ENCODE measurements at places on chromosomes 3 and 15. TPM values are rescaled to one million over a fixed set of nuclear protein-coding genes. Genes with fewer than 3 reads are reported as not detected.
A peak's percentile ranks its signal among the peaks of the same experiment; 100 is the strongest.

DNA sequence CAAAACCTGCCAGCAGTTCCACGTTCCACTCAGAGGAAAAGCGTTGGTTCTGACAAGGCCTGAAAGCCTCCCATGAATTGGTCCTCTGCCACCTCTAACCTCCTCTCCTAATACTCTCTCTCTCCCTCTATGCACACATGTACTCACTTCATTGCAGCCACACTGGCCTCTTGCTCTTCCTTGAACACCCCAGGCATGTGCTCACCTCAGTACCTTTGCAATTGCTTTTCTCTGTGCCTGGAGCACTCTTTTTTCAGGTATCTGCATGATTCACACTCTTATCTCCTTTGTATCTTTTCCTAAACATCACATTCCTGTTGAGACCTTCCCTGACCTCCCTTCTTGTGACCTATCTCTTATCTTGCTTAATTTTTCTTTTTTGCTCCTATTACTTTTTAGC lies 178.2 kb upstream of the FEZF2 start:
- no peak overlapping the region for H3K4me3 ChIP-seq
- no peaks in the 10 kb centered on the region for H3K27me3 ChIP-seq
- no peaks in the 10 kb centered on the region for H3K36me3 ChIP-seq
- no peaks in the 10 kb centered on the region for H3K4me1 ChIP-seq
- no peak overlapping the region for H3K27ac ChIP-seq

DNA sequence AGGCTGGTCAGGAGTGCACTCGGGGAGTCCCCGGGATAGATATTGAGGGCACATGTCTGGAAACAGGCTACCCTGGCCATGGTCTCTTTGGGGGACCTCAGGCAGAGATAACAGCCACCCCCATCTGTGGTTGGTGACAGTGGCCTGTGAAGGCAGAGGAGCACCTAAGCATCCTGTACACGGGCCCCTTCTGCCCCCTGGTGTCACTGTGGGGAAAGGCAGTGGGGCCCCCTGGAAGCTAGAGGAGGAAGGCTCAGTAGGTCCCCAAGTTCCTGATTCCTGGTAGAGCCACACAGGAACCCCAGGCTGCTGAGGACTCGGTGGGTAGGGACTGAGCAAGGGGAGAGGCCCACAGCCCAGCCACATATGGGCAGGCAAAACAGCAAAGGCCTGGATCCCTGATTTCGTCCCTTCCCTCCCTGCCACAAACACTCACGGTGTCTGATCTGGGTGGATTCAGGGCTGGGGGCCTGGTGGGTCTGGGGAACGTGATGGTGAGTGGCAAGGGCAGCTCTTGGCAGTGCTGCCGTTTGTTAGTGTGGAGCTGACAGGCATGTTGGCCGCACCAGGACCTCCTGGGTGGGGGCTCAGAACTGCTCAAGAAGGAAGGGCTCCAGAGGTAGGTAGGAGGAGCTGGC lies 14.1 kb upstream of the CXCR6 start:
- no peaks in the 10 kb centered on the region for H3K4me1 ChIP-seq
- DNase-seq: no peak
- peaks cover 48% of the 10 kb centered on the region for H3K36me3 ChIP-seq

GRCh38 chr3:119257654-119258410 lies 17.2 kb upstream of the B4GALT4 start:
- H3K4me3 ChIP-seq: no peak overlapping the region
- H3K4me1 ChIP-seq: no peaks in the 10 kb centered on the region
- no peaks in the 10 kb centered on the region for H3K36me3 ChIP-seq

- H3K36me3 ChIP-seq: no peaks in the 10 kb centered on the region
- no peaks in the 10 kb centered on the region for H3K4me1 ChIP-seq
- H3K27ac ChIP-seq: no peak overlapping the region
- DNase-seq: no peak
- peaks cover 16% of the 10 kb centered on the region for H3K27me3 ChIP-seq
- H3K4me3 ChIP-seq: no peak overlapping the region
Observed at GRCh38 chr15:80777826-80778620, 1.1 kb upstream of the CEMIP start.

DNA sequence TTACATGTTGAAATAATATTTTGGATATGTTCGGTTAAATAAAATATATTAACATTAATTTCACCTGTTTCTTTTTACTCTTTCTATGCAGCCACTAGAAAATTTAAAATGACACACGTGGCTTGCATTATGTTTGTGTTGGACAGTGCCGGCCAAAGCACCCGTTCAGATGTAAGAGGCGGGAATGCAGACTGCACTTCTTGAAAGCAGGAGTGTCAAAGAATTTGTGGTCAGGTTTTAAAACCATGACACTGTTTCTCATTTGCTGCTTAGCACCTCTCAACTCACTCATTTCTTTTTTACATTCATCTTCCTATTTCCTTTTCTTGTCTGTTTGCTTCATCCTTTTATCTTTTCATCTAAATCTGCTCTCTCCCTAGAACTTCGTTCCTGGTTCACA lies 35.3 kb upstream of the MINAR1 start:
- no peak for DNase-seq
- H3K4me3 ChIP-seq: no peak overlapping the region
- no peaks in the 10 kb centered on the region for H3K36me3 ChIP-seq
- no peaks in the 10 kb centered on the region for H3K4me1 ChIP-seq

DNA sequence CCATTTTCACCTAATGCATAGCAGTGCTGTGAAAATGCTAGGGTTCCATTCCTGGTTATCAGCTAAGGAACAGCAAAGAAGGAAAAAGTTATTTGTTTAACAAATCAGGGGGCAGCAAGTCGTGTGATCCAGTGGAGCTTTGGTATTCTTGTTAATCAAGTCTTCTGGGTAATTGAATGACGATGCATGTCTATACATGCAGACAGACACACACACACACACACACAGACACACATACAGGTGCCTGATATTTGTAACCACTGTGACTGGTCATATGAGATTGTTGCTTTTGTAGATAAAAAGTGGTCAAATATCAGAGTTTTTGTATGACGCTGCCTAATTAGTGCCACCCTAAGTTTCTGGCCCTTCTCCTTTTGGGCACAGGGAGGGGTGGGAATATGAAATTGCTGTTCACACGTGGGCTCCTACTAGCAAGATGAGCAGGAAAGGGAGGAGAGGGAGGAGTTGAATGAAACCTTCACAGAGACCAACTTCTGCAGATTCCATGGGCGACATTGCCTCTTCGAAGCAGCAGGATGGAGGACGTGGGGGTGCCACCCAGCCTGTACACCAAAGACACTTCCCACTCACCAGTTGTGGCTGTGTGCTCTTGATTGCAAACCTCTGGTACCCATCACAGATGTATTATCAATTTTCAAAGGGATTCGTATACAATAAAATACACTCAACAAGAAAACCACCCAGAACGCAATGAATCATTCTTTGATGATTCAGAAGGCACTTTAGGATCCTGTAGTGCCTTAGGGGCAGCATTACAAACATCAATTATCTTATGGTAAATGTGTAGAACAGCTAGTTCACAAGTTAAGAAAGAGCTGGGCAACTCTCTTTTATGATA lies 281.9 kb upstream of the ICE2 start:
- DNase-seq: no peak
- H3K27ac ChIP-seq: no peak overlapping the region
- no peak overlapping the region for H3K4me3 ChIP-seq
- H3K27me3 ChIP-seq: no peaks in the 10 kb centered on the region

GRCh38 chr3:151166161-151166560 lies 36.9 kb downstream of the GPR171 start:
- H3K36me3 ChIP-seq: no peaks in the 10 kb centered on the region
- no peak for DNase-seq
- H3K27me3 ChIP-seq: no peaks in the 10 kb centered on the region
- no peak overlapping the region for H3K4me3 ChIP-seq
- H3K27ac ChIP-seq: no peak overlapping the region

GRCh38 chr3:88984832-88985231 lies 122.6 kb upstream of the EPHA3 start:
- H3K4me1 ChIP-seq: no peaks in the 10 kb centered on the region
- no peaks in the 10 kb centered on the region for H3K27me3 ChIP-seq
- no peak overlapping the region for H3K4me3 ChIP-seq
- no peak overlapping the region for H3K27ac ChIP-seq
- no peak for DNase-seq
- H3K36me3 ChIP-seq: no peaks in the 10 kb centered on the region

DNA sequence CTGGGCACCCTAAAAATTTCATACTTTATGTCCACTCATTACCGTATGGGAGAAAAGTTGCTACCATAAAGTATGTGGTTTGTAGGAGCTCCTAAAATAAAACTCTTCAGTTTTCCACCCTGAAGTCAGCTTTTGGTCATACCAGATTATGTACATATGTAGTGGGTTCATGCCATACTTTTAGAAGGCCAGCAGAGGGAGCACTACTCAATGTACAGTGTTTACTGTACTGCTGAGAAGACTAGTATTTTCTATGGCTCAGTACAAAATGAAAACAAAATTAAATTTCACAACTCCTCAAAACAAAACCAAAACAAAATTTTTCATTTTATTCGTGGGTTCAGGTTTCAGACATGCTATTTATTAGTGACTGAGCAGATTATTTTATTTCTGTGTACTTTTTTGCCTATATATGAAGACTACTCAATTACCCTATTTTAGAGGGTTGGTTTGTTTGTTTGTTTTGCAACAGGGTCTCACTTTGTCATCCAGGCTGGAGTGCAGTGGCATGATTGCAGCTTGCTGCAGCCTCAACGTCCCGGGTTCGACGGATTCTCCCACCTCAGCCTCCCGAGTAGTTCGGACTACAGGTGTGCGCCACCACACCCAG lies 24.3 kb downstream of the NXPE3 start:
- H3K27ac ChIP-seq: no peak overlapping the region
- no peaks in the 10 kb centered on the region for H3K4me1 ChIP-seq
- no peaks in the 10 kb centered on the region for H3K36me3 ChIP-seq
- no peak for DNase-seq
- no peak overlapping the region for H3K4me3 ChIP-seq

- no peaks in the 10 kb centered on the region for H3K27me3 ChIP-seq
- DNase-seq: no peak
- no peak overlapping the region for H3K4me3 ChIP-seq
- H3K27ac ChIP-seq: no peak overlapping the region
Observed at GRCh38 chr3:81465510-81466200, 295.8 kb downstream of the GBE1 start.

GRCh38 chr3:100737334-100737733 lies 28.0 kb downstream of the TFG start:
- H3K4me3 ChIP-seq: no peak overlapping the region
- no peaks in the 10 kb centered on the region for H3K27me3 ChIP-seq
- no peak for DNase-seq
- peaks cover 31% of the 10 kb centered on the region for H3K36me3 ChIP-seq

- no peaks in the 10 kb centered on the region for H3K27me3 ChIP-seq
- no peak overlapping the region for H3K4me3 ChIP-seq
- no peak overlapping the region for H3K27ac ChIP-seq
- H3K36me3 ChIP-seq: no peaks in the 10 kb centered on the region
- DNase-seq: no peak
Observed at GRCh38 chr3:111610612-111611054, 15.5 kb upstream of the ZBED2 start.

DNA sequence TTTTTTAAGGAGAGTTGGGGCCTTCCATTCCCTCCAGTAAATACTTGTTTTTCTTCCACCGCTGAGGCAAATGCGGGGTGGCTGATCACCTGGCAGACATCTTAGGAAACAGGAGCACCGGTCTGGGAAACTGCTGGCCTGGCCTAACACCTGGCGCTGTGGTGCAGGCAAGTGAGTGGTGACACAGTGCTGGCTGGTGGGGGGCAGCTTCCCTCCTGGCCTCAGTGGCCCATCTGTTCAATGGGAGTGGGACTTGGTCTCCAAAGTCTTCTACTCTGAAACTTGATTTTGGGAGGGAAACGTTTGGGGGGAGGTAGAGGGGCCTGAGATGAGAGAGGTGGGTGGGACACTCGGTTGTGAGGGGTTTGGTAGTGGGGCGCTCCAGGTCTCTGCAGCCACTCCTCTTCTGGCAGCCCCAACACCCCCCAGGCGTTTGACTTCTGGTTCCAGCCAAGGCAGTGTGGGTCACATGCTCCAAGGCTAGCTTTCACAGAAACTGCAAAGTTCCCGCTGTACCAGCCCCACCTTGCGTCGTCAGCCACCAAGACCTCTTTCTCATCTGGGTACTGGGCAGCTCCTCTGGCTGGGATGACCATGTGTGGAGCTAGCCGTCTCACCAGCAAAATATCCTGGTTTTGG lies 4.7 kb downstream of the GHRL start:
- no peaks in the 10 kb centered on the region for H3K4me1 ChIP-seq
- H3K36me3 ChIP-seq: peaks cover 18% of the 10 kb centered on the region
- DNase-seq: no peak
- H3K27ac ChIP-seq: no peak overlapping the region

- no peaks in the 10 kb centered on the region for H3K27me3 ChIP-seq
- no peak overlapping the region for H3K4me3 ChIP-seq
- DNase-seq: no peak
- H3K36me3 ChIP-seq: no peaks in the 10 kb centered on the region
- no peaks in the 10 kb centered on the region for H3K4me1 ChIP-seq
Observed at GRCh38 chr3:159263750-159264553, 462.1 kb downstream of the MFSD1 start.

DNA sequence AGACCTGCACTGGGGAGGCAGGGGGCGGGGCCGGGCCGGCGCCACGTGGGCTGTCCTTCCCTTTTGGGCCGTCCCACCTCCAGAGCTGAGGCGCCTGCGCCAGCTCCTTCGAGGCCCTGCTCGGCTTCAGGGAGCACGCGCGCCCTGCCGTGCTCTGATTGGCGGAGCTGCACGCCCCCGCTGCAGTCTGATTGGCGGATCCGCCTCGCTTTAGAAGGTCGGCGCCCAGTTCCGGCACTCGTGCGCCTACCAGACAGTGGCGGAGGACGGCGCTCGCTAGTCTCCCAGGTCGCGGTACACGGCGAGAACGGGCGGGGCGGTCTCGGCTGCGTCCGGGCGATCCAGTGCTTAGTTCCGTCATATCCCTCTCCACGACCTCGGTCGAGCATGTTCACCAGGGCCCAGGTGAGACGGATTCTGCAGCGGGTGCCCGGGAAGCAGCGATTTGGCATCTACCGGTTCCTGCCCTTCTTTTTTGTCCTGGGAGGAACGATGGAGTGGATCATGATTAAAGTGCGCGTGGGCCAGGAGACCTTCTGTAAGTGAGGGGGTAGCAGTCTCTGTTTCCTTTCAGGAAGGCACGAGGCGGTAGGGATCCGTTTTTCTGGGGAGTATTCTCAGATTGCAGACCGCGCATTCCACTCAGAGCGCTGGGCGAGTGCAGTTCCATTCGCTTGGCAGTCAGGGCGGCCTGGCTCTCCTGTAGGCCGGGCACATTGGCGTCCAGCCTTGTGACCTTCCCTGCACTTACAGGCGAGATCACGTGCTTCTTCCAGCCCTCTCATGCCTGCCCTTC lies at the start of gene UQCC5:
TSS of gene UQCC5 (plus strand) at position 237 of the 796 bp plus-strand sequence. CDS start at position 388, 151 bp downstream.
- H3K4me3 ChIP-seq: peak within 1 kb of the TSS; percentile 74
- H3K4me1 ChIP-seq: no peaks in the 10 kb centered on the region
- H3K27ac ChIP-seq: peak within 1 kb of the TSS; percentile 62
- no peaks in the 10 kb centered on the region for H3K27me3 ChIP-seq
- peak; percentile 99 for DNase-seq

SLC9C1 gene
- not detected for total RNA-seq

ZNF860 gene
- 0.39 TPM for total RNA-seq

TMC3 gene
- total RNA-seq: not detected

PLA2G4E gene
- total RNA-seq: not detected

Measured in right lobe of liver (tissue), 6 donors.